ENCODE measurements at places on chromosomes 11 and 22.

- peak; percentile 81 for DNase-seq
These were observed 2.7 kb downstream of the NEAT1 start for GRCh38 chr11:65425105-65425970.

DNA sequence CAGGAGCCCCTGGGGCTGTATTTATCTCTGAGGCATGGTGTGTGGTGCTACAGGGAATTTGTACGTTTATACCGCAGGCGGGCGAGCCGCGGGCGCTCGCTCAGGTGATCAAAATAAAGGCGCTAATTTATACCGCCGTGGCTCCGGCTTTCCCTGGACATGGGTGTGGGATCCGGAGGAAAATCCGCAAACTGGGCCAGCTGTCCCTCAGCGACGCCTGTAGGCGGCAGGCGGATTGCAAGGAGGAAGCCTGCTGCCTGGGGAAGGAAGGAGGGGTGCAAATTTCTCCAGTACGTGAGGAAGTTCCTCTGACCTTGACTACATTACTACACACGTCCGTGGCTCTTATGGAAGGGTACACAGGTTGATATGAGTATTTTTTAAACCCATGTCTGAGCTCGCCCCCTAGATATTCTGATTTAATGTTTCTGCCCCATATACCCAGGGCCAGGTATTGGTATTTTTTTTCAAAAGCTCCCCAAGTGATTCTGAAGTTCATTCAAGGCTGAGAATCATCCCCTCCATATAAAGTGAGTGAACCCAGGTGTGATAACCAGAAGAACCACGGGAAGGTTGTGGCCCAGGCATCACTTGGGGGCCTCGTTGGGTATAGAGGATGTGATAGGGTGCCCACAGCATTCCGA lies 2.8 kb downstream of the MYOD1 start:
- DNase-seq = no peak

DNA sequence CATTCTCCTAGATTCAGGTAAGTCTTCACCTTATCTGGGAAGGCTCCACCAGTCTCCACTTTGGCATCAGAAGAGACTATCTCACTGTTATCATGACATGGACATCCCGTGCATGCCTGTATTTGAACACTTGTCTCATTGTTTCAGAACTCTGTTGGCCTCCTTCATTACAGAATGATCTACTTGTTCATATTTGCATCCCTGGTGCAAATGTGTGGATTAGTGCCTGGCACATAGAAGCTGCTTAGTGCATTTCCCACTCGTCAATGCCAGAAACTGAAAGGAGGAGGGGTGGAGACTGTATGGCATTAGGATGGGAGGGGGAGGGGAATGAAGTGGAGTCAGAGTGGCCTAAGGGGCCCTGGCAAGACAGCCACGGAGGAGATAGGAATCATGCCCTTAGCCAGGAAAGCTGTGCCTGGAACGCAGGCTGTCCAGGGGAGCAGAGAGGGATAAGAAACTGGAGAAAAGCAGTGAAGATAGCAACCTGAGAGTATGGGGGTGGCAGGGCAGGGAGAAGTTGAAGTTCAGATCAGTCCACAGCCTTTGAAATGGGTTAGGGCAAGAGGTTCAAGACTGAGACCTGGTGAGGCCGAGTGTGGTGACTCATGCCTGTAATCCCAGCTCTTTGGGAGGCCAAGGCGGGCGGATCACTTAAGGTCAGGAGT lies 53.8 kb upstream of the CAPRIN1 start:
- no peak for DNase-seq

GRCh38 chr22:36797911-36798673 lies 18.7 kb downstream of the PVALB start:
- DNase-seq = no peak

DNA sequence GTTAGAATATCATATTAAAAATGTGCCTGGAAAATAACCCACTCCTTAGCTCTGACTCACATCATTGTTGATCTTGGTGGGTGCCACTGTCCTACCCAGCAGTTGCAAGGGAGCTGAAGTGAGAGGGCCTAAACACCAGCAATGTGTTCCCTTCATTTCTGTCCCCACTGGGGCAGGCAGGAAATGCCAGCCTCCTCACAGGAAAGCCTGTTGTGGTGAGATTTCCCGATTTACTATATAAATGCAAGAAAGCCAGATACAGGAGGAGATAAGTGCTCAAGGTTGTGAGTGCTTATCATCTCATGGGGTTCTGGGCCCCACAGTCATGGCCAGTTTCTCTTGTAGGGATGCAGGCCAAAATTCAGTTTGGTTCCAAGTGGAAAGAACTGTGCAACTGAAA lies 15.8 kb upstream of the FLI1 start:
- DNase-seq = no peak

GRCh38 chr11:22454461-22455090 lies 116.4 kb downstream of the SLC17A6 start:
- DNase-seq = no peak

- DNase-seq = no peak
These were observed 135.0 kb upstream of the NECTIN1 start for GRCh38 chr11:119863851-119864601.

DNA sequence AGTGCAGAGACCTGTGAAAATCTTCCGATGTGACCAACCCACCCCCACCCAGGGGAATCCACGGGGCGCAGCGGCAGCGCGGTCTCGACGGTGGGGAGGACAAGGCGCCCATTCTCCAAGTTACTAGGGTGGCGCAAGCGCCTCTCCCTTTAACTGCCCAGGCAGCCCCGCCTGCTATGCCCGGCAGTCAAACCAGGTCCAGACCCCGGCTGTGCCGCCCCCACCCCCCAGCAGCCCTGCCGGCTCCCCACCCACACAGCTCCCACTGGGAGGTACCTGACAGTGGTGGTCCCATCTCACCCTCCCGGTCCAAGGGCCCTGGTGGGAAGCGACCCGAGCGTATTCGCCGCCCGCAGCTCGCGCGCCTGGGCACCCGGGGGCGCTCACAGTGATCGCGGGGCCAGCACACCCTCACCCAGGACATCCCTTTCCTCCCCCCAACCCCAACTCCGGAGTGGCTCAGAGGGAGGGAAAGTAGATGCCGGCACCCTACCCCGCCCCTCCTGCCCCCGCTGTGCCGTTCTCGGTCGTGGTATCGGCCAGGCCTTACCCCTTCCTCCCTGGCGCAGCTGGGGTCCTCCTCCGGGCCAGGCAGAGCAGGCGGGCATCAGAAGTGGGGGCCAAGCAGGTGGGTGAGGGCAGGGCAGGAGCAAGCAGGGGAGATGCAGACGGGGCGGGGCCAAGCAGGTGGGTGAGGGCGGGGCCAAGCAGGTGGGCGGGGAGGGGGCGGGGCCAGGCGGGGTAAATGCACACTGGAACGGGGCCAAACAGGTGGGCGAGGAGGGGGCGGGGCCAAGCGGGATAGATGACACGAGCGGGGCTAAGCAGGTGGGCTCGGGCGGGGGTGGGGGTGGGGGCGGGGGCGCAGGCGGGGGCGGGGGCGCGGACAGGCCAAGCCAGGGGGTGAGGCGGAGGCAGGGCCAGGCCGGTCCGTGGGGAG lies at the start of gene TRPM5:
Gene TRPM5, minus strand, starts transcription at position 634 of the 940 bp plus-strand sequence. CDS start 21,478 bp downstream, outside the sequence.
- DNase-seq = peak; percentile 53

GRCh38 chr22:24391836-24392217 lies 35.6 kb upstream of the ADORA2A start:
- no peak for DNase-seq

GRCh38 chr11:67024410-67024809 lies 1.5 kb downstream of the SYT12 start:
- no peak for DNase-seq

- no peak for DNase-seq
These were observed 3.6 kb downstream of the CHADL start for GRCh38 chr22:41237036-41237706.

DNA sequence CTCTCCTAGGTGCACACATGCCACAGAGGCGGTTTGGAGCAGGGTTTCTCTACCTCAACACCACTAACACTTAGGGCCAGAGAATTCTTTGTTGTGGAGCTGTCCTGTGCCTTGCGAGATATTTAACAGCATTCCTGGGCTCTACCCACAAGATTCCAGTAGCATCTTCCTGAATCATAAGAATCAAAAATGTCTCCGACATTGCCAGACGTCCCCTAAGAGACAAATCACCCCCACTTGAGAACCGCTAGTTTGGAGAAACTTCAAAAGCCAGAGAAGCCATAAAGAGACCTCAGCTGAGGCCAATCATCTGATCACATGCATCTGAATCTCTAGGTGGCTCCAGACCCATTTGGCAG lies 16.1 kb downstream of the MFNG start:
- no peak for DNase-seq

- no peak for DNase-seq
These were observed 17.3 kb downstream of the RNF121 start for GRCh38 chr11:71946144-71946571.

DNA sequence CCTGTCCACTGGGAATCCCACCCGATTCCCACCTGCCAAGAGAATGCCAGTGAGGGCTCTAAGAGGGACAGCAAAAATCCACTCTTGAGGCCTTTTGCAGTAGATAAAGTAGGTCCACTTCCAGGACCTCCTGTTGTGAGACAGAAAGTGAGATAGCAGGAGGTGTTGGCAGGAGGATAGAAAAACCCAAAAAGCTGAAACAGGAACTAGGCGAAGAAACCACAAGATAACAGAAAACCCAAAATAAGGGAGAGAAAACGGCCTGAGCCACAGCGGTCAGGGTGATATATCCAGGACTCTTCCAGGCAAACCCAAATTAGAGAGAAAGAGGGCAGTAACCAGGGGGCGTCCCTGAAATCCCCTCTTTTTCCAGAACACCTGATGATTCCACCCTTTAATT lies 79.7 kb upstream of the LINC01488 start:
- no peak for DNase-seq

GRCh38 chr11:48020092-48020755 lies 39.9 kb downstream of the PTPRJ start:
- DNase-seq = no peak

GRCh38 chr11:44899959-44900358 lies 50.7 kb downstream of the TP53I11 start:
- no peak for DNase-seq

DNA sequence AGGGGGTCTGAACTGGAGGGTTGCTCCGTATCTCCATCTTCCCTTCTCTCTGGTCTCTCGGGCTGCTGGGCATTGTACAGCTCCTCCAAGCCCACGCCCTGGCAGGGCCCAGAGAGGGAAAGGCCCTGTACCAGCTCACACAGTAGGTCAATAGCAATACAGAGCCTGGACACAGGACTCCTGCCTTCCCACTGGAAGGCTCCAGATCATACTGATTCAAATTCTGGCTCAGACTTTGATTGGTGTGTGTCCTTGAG lies 6.6 kb downstream of the CSDC2 start:
- no peak for DNase-seq

DNA sequence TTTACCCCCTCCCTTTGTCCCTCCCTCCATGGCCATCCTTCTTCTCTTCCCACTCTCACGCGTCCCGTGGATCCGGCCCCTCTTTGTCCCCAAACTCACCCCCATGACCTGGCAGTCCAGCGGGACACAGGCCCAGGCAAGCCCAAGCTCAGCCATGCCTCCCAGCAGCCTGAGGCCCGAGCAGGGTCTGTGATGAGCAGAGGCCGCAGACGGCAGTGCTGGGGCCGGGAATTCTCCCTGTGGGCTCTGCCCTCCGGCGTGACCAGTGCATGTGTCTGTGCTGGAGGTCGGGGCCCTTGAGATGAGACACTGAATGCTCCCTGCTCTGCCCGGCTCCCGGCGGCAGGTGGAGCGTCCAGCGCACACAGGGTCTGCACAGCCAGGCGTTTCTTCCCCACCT lies 237.9 kb downstream of the BRD1 start:
- no peak for DNase-seq

GRCh38 chr11:17581732-17582053 lies 34.6 kb downstream of the OTOG start:
- no peak for DNase-seq

GRCh38 chr22:41446057-41446501 lies 522 bp downstream of the TOB2 start:
- no peak for DNase-seq

GRCh38 chr22:36871669-36872081 lies 10.9 kb downstream of the NCF4 start:
- DNase-seq = no peak

GRCh38 chr11:129766898-129767604 lies 48.6 kb upstream of the TMEM45B start:
- no peak for DNase-seq

GRCh38 chr11:46527591-46528130 lies 66.2 kb downstream of the AMBRA1 start:
- DNase-seq = no peak

DNA sequence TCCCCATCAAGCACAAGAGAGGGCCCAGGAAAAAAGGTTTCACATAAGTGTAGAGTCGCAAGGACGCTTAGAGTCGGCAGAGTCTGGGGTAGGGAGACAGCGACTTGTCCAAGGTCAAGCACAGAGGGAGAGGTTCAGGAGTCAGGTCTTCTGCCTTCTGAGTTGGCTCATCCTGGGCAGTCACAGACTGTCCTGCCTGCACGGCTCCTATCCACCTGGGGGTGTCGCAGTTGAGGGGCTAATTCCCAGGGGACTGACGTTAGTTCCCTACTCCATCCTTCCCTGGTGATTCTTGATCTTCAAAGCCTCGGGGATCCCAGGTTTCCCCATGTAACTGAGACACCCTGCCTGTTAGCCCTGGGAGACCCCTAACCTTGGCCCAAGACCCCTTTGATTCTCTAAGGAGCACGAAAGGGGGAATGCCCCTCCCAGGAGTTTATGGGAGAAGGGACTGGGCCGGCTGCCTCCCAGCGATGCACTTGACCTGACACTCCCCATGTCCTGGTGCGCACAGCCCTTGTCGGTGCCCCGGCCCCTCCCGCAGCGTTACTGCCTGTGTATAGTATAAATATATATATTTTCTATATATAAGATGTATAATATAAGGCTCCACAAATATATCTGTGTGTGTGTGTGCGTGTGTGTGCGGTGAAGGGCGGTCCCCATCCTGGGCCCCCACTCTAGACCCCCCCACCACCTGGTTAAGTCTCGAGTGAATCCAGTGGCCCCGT lies 14.7 kb upstream of the TAB1 start:
- no peak for DNase-seq

GRCh38 chr11:94814272-94814976 lies 46.3 kb downstream of the AMOTL1 start:
- DNase-seq = no peak

- no peak for DNase-seq
These were observed 7.7 kb downstream of the SLC35E4 start for GRCh38 chr22:30643055-30643875.

GRCh38 chr11:11843642-11844041 lies 1.9 kb downstream of the USP47 start:
- DNase-seq = no peak

DNA sequence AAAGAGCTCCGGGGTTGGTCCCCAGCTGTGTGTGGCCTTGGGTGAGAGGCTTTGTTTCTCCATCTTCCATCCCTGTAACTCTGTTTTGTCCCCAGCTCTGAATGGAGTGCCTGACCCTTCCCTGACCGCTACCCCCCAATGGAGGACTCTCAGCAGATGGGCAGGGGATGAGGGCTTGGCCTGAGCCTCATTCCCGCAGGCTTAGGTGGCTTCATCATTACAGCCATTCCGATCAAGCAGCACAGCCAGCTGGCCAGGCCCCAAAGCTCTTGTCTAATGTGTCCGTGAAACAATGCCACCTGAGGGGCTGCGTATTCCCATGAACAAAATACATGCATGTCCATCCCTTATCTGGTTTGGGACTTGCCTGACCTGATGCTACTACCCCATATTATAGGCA lies 3.9 kb upstream of the CDC42EP2 start:
- DNase-seq = no peak
